ENCODE measurements at places on chromosomes 2 and 18.
A peak's percentile ranks its signal among the peaks of the same experiment; 100 is the strongest.

DNA sequence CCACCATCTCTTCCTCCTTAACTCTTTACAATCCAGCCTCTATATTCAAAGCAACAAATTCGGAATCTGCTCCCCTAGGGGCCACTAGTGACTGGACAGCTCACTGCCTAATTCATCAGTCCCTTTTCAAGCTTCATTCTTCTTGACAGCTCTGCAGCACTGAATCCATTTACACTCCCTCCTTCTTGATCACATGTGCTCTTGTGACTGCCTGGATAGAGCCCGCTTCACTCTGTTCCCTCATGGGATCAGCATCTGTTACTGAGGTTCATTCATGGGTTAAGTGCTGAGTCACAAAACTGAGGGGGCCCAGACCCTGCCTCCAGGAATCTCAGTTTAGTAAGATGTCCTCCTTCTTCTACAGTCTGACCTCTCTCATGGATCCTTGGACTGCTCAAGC, 81.5 kb downstream of the CYRIA start:
- no peak overlapping the region for H3K4me3 ChIP-seq
- H3K27me3 ChIP-seq = no peaks in the 10 kb centered on the region
- no peak for DNase-seq
- no peaks in the 10 kb centered on the region for H3K36me3 ChIP-seq
- H3K4me1 ChIP-seq = no peaks in the 10 kb centered on the region
- H3K27ac ChIP-seq = no peak overlapping the region

DNA sequence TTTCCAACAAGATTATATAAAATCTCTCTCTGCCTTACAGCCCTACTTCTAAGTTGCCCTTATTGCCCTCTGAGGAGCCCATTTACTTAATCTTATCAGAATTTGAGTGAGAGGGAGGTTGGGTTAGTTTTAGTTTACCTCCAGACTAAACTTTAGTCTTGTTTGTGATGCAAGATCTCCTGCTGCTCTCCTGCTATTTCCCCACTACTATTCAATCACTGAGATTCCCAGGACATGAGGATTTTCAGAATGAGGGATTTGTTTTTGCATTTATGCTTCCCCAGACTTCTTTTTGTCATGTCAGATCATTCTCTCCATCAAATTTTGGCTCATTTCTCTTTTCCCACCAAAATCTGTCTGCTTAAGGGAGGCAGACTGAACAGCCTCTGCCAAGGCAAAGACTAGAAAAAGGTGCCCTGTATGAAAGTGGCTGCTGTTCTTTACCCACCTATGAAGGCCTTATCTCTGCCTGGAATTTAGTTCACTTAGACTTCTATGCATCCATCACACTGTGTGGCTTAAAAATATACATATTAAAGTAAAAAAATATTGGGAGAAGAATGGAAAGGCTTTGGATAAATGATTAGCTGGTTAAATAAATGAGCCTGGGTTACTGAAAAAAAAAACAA, 401.3 kb downstream of the PID1 start:
- no peak overlapping the region for H3K4me3 ChIP-seq
- no peaks in the 10 kb centered on the region for H3K27me3 ChIP-seq
- DNase-seq = no peak
- H3K27ac ChIP-seq = no peak overlapping the region

DNA sequence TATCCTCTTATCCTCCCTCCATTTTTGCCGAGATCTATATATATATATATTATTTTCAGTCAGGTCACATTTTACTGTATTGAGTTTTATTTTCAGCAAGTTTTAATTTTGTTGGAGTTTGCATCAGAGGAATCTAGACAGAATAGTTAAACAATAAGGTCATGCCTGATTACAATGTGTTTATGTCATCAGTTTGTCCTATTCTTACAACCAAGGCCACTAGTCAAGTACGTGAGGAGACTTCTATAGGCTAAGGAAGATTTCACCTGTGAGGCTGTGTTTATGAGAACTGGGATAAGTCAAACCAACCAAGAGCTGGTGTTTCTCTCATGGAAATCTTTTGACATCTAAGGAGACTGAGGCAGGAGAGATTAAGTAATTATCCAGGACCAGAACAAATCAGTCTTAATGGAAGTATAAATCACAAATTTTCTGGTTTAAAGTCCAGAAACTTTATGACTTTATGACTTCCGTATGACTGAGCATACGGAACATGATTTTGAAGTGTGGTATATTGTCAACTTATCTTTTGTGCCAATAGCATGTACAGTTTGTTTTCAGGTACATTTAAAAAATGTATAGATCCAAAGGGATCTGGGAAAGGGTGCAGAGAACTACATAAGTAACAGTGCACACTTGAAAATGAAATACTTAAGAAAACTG, 100.0 kb upstream of the DTNA start:
- H3K4me1 ChIP-seq = no peaks in the 10 kb centered on the region
- no peak for DNase-seq
- H3K27ac ChIP-seq = no peak overlapping the region
- no peaks in the 10 kb centered on the region for H3K36me3 ChIP-seq
- H3K4me3 ChIP-seq = no peak overlapping the region
- H3K27me3 ChIP-seq = no peaks in the 10 kb centered on the region

GRCh38 chr2:222613715-222614331, 42.1 kb downstream of the FARSB start:
- no peak overlapping the region for H3K4me3 ChIP-seq
- no peaks in the 10 kb centered on the region for H3K27me3 ChIP-seq
- DNase-seq = no peak
- H3K27ac ChIP-seq = no peak overlapping the region
- H3K36me3 ChIP-seq = peaks cover 43% of the 10 kb centered on the region

DNA sequence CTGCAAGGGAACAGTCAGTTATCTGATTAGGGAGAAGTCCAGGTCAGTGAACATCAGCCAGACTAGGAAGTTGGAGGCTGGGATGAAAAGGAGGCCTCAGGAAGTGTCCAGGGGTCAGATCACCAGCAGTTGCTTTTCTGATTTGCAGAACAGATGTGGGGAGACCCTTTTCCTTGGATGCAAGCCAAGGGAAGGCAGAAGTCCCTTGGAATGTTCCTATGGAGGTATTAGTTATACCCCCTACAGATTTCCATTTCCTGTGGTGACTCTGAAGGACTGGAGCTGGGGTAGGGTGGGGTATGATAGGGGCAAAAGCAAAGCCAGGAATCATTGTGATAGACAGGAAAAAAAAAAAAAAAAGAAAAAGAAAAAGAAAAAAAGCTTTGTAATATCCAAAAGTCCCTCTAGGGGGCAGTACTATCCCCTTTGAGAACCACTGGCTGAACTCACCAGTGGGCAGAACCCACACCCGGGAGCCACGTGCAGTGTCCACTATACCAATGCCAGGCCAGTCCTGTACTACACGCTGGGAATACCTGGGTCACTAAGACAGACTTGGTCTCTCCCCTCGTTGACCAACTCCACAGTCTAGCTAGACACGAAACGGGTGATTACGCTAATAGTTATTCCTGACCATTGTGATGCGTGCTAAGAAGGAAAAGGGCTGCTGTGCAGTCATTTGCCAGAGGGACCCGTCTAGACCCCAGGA, 7.4 kb downstream of the DYSF start:
- no peak overlapping the region for H3K4me3 ChIP-seq
- no peaks in the 10 kb centered on the region for H3K36me3 ChIP-seq
- no peaks in the 10 kb centered on the region for H3K4me1 ChIP-seq
- peaks cover 14% of the 10 kb centered on the region for H3K27me3 ChIP-seq

DNA sequence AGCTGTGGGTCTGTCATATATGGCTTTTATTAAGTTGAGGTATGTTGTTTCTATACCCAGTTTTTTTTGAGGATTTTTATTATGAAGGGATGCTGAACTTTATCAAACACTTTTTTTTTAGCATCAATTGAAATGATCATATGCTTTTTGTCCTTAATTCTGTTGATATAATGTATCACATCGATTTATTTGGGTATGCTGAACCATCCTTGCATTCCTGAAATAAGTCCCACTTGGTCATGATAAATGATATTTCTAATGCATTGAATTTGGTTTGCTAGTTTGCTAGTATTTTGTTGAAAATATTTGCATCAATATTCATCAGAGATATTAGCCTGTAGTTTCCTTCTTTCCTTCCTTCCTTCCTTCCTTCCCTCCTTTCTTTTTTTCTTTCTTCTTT, 22.5 kb upstream of the CWC22 start:
- no peak overlapping the region for H3K4me3 ChIP-seq
- H3K27ac ChIP-seq = no peak overlapping the region
- H3K27me3 ChIP-seq = no peaks in the 10 kb centered on the region

DNA sequence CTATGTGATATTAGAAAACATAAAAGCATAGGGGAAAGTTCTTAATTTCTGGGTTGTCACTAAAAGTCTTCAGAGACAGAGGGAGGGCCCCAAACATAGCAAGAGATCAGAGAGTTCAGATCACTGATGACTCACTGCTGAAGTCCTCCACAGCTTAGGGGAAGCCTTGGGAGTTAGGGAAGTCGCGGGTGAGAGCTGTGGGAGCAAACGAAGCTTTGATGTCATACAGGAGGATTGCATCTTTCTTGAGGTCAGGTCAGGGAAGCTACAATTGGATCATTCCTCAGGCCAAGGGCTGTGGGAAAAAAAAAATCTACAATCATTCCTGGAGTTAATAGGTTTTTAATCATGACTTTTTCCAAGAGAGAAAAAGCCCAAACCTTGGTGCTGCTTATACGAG, 96.2 kb downstream of the COPS8 start:
- DNase-seq = no peak
- H3K36me3 ChIP-seq = no peaks in the 10 kb centered on the region
- no peak overlapping the region for H3K4me3 ChIP-seq
- no peak overlapping the region for H3K27ac ChIP-seq

DNA sequence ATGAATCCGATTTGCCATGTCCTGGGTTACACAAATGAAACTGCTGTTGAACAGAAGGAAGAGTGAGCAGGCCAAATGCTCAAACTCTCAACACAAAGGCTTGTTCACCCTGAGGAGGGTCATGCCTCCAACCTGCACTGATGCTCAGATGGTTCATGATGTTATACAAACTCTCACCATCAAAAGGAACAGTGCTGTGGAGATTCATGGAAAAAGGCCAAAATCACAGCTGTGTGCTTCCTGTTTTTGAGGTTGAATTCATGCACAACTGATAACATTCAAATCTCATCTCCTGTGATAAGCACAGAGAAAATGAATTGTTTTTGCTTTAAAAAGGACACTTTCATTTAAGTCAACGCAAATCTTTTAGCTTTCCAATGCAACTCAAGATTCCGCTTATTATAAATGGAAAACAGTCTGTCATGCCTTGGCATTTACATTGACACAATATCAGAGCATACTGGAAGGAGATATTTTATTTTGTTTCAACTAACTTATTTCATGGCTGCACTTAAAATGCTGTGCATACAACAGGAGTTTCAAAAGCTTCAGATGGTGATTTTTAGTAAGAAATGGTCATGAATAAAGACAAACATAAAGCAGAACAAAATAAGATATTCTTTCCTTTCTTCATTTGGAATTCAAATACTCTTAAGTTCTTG, 22.2 kb upstream of the TTN start:
- no peak overlapping the region for H3K4me3 ChIP-seq
- no peaks in the 10 kb centered on the region for H3K36me3 ChIP-seq
- no peak for DNase-seq
- H3K4me1 ChIP-seq = peaks cover 3% of the 10 kb centered on the region
- no peak overlapping the region for H3K27ac ChIP-seq
- H3K27me3 ChIP-seq = no peaks in the 10 kb centered on the region

GRCh38 chr18:70671889-70672565, 383.2 kb downstream of the SOCS6 start:
- peaks cover 44% of the 10 kb centered on the region for H3K4me1 ChIP-seq
- H3K36me3 ChIP-seq = no peaks in the 10 kb centered on the region
- no peak overlapping the region for H3K4me3 ChIP-seq
- peak overlapping the region; percentile 59 for H3K27ac ChIP-seq
- H3K27me3 ChIP-seq = no peaks in the 10 kb centered on the region
- peak; percentile 45 for DNase-seq

DNA sequence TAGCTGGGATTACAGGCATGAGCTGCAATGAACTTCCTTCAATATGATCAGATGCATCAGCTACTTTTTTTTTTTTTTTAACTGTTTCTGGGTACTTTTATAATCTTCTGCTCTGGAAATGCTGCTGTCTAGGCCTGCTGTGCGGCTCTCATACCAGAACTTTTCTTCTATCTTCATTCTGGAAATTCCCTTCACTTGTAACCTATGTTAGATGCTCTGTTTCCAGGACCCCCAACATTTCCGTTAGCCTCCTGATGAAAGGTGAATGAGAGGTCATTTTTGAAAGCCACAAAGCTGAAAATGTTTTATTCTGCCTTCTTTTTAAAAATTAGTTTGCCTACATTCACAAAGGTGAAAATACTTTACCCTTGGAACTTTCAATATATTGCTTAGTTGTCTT, 8.6 kb downstream of the AGFG1 start:
- no peak overlapping the region for H3K27ac ChIP-seq
- no peaks in the 10 kb centered on the region for H3K36me3 ChIP-seq
- no peak overlapping the region for H3K4me3 ChIP-seq
- no peaks in the 10 kb centered on the region for H3K27me3 ChIP-seq
- peaks cover 10% of the 10 kb centered on the region for H3K4me1 ChIP-seq

DNA sequence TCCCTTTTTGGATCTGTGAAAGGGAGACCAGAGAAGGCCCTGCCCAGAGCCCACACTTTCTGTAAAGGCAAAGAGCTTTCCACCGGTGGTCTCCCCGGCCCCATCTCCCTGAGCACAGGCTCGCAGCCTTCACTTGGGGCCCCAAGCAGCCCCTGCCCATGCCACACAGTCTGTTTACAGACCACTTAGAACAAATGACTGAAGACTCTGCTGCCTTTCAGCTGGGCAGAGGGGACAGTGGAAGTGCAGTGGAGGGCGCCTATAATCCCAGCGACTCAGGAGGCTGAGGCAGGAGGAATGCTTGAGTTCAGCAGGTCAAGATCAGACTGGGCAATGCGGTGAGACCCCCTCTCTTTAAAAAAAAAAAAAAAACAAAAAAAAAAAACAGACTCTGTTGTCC, 28.9 kb downstream of the SERTAD2 start:
- H3K36me3 ChIP-seq = no peaks in the 10 kb centered on the region
- no peaks in the 10 kb centered on the region for H3K27me3 ChIP-seq
- no peak overlapping the region for H3K4me3 ChIP-seq
- DNase-seq = no peak
- H3K4me1 ChIP-seq = no peaks in the 10 kb centered on the region

- H3K27me3 ChIP-seq = no peaks in the 10 kb centered on the region
- no peak overlapping the region for H3K27ac ChIP-seq
- no peaks in the 10 kb centered on the region for H3K36me3 ChIP-seq
- no peak for DNase-seq
- H3K4me3 ChIP-seq = no peak overlapping the region
Measured at GRCh38 chr2:237068005-237068576, 17.6 kb upstream of the COPS8 start.

- no peaks in the 10 kb centered on the region for H3K36me3 ChIP-seq
- no peaks in the 10 kb centered on the region for H3K4me1 ChIP-seq
- no peak for DNase-seq
- H3K27me3 ChIP-seq = peaks cover 2% of the 10 kb centered on the region
- H3K27ac ChIP-seq = no peak overlapping the region
Measured at GRCh38 chr2:173684896-173685459, 280.2 kb downstream of the SP3 start.

DNA sequence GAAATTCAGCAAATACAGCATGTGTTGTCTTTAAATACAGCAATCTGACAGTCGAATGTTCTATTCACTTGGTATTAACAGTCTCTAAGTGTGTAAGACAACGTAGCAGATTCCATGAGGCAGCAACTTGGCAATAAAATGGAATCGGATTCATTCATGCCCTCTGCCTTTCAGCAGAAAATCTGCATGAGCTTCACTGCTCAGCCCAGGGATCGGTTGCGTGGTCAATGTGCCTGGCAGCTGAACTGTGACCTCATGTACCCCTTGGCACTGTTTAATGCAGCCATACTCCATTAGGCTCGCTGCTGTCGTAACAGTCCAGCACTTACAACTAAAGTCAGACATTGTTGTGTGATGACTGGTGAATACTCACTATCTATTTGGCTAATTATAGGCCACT, 17.7 kb upstream of the RGPD4 start:
- no peak overlapping the region for H3K27ac ChIP-seq
- no peak overlapping the region for H3K4me3 ChIP-seq
- no peaks in the 10 kb centered on the region for H3K27me3 ChIP-seq

Data from CD4-positive, alpha-beta T cell (primary cell).